ENCODE measurements at places on chromosomes 6 and 20. TPM values are rescaled to one million over a fixed set of nuclear protein-coding genes. Genes with fewer than 3 reads are reported as not detected.

GRCh38 chr20:10286356-10286755, 67.7 kb downstream of the SNAP25 start:
- DNase-seq = no peak

DNA sequence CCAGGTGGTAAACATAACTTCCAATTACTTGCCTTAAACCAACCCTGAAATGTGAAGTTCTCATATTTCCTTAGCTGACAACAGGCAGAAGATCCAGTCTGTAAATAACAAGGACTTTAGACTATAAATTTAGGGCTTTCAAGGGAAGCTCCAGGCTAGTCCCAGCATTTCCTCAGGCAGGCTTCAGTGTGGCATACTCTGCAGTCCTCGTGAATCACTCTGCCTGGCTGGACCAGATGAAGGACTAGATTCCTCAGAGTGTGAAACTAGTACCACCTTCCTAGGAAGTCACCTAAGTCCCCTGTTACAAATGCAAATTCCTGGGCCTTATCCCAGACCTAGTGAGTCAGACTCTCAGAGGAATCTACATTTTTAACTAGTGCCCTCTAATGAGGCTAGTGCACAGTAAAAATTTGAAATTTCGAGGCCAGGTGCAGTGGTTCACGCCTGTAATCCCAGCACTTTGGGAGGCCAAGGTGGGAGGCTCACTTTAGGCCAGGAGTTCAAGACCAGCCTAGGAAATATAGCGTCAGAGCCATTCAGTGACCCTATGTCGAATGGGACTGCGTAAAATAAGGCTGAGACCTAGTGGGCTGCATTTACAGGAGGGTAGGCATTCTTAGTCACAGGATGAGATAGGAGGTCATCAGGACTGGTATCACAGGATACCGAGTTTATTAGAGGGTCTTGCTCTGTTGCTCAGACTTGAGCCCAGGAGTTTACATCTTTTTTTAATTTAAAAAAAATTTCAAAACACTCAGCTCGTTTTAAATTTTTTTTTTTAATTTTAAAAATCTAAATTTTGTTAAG, 279.6 kb upstream of the JARID2 start:
- no peak for DNase-seq

DNA sequence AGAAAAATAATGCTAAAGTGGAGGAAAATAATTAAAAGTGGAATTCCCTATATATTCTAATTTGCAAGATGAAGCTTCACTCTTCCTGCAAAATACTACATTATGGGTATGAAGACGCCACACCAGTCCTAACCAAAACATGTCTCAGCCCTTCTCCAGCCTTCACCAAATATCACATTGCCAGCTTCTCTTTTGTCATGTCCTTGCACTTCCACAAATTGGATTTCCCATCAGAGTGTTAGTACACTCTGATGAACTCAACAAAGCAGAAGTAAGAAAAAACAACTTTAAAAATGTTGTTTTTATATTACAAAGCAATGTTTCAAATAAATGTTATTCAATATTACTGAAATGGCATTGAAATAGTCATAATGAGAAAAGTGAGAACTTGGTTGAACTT, 62.4 kb upstream of the RNF146 start:
- DNase-seq = no peak

GRCh38 chr20:40612837-40613236, 76.2 kb downstream of the MAFB start:
- no peak for DNase-seq

DNA sequence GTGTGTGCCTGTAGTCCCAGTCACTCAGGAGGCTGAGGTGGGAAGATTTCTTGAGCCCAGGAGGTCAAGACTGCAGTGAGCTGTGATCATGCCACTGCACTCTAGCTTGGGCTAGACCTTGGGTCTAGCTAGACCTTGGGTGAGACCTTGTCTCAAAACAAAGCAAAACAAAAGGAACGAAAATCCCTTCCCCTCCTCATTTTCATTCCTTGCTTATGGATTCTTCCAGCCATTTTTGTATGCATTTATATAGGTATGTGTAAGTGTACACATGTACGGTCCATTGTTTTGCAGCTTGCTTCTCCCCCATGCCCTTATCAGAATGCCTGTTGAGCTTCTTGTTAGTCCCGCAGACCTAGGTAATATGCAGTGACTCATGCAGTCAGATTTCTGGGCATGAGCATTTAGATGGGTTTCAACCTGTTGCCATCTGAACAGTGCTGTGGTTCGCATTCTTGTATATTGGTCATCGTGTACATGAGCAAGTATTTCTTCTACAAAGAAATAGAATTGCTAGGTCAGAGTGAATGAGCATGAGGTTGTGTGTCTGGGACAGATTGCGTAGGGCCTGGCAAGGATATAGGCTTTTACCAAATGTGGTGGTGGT, 73.2 kb downstream of the ATRN start:
- no peak for DNase-seq

DNA sequence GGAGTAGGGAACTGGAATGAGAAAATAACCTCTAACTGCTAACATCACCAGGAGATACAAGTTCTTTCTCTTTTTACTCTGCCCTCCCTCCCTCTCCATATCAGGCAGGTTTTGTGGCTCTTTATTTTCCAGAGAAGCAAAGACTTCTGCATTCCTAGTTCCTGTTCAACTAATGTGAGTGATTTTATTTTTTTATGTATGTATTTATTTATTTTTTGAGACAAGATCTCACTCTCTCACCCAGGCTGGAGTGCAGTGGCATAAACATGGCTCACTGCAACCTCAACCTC, 6.0 kb upstream of the IER3 start:
- DNase-seq = no peak

DNA sequence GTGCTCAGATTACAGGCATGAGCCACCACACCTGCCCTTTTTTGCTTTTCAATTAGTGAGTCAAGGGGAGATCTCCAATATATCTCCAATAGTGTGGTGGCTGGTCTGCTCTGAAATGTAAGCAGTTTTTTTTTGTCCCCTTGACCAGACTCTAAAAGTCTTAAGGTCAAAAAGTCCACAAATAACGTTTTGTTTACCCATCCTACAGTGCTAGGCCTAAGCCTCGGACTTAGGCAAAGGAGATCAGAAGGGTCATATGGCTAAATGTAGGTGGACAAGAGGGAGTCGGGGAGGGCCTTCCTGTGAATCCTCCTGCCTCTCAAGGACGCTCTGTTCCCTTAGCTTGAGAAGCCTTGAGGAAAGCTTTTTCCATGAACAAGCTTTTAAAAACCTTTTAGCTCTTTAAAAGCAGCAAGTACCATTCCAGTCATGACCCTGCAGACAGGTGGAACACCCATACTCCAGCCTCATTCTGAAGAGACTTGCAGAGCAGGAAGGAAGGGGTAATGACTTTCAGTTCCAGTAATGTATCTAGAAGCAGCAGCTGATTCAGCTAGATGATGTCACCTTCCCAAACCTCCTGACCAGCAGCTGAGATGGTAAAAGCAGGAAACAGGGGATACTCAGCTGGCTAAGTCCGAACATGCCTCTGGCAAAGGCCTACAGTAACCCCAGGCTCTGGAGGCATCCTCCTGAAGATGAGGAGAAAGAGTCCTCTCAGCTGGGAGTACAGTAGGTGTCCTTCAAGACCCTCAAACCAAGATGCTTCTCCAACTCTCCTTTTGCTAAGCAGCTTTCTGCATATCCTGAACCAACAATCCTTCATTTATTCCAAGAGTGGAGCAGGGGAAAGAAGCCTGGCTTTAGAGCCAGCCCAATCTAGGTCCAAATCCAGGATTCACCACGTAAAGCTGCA, 23.6 kb downstream of the BCL2L1 start:
- DNase-seq = no peak

DNA sequence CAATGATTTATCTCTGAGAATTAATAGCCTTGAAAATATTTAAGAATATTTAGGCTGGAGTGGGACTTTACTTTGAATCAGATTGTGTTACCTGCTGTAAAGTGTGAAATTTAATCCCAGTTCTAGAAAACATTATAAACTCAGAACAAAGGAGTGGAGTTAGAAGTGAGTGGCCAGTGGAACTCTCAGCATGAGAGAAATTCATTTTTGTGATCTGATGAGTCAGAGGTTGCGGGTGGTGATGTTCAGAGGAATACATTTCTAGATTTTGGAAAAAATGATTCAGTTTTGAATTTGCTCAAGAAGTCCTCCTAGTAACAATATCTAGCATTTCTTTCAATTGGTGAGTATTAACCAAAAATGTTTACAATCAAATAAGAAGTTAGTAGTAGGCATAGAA, 167.5 kb downstream of the ZFAND3 start:
- DNase-seq = no peak

GRCh38 chr20:44072384-44072783, 114.6 kb downstream of the JPH2 start:
- no peak for DNase-seq

DNA sequence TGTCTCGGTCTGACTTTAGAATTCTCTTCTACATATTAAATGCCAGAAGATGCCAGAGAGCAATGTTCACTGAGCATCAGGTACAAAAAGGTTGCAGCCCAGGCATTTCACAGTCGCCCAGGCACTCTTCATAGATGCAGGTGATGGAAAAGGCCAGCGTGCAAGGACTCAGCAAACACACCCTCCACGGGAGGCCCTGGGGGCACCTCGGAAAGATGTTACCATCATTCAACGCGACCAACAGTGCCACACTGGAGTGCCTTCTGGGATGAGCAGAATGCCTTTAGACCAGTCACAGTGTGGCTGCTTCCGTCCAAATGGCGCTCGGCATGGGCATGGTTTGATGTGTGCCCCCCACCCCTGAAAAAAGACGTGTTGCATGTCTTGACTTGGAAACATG, 4.5 kb upstream of the RAMACL start:
- no peak for DNase-seq

GRCh38 chr6:72524011-72524645, 97.7 kb upstream of the KCNQ5 start:
- no peak for DNase-seq

DNA sequence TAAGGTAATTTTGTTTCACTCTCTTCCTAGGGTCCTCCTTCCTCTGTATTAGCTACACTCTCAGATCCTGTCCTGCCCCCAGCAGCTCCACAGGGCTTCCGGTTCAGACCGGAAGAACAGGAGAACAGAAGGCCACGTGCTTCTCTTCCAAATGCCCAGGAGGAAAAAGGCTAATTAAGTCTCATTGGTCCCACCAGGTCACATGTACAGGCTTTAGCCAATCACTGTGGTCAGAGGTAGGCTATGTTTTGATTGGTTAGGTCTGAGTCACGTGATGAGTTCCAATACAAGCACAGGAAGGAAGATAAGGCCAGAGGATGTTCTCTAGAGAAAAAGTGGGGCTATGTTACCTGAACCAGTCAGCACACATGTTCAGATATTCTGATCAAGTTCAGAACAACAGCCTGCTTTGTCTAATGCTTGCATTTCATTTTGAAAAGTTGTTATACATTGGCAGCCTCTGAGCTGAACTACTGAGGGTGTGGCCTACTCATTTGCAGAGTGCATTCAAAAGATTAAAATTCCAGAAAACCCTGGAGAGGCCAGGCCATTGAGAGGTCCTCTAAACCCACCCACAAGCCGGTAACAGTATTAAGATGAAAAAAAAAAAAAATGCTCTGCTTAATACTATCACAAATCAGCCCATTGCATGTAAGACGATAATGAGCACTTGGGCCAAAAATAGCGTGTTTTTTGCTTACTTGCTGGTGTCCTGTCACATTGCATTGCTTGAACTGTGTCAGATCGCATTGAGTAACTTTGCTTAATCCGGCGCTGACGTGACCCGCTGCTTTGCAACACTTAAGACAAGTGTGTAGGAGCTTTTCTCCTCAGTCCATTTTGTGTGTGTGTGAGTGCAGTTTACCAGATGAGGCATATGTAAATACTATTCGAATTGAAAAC, 170.3 kb downstream of the TSHZ2 start:
- DNase-seq = no peak

DNA sequence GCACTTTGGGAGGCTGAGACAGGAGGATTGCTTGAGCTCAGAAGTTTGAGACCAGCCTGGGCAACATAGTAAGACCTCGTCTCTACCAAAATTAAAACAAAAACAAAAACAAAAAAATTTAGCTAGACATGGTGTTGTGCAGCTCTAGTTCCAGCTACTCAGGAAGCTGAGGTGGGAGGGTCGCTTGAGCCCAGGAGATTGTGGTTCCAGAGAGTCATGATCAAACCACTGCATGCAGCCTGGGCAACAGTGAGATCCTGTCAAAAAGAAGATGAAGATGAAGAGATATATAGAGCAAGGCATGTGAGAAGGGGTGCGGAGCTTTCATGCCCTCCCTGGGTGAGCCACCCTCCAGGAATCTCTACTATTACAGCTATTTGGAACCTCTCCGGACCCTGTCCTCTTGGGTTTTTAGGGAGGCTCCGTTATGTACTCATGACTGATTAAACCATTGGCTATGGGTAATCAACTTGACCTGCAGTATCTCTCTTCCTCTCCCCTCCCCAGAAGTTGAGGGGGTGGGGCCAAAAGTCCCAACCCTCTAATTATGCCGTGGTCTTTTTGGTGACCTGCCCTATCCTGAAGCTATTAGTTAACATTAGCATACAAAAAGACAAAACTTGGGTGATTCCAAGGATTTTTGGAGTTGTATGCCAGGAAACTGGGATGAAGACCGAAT, 9.0 kb downstream of the POLH start:
- DNase-seq = no peak

DNA sequence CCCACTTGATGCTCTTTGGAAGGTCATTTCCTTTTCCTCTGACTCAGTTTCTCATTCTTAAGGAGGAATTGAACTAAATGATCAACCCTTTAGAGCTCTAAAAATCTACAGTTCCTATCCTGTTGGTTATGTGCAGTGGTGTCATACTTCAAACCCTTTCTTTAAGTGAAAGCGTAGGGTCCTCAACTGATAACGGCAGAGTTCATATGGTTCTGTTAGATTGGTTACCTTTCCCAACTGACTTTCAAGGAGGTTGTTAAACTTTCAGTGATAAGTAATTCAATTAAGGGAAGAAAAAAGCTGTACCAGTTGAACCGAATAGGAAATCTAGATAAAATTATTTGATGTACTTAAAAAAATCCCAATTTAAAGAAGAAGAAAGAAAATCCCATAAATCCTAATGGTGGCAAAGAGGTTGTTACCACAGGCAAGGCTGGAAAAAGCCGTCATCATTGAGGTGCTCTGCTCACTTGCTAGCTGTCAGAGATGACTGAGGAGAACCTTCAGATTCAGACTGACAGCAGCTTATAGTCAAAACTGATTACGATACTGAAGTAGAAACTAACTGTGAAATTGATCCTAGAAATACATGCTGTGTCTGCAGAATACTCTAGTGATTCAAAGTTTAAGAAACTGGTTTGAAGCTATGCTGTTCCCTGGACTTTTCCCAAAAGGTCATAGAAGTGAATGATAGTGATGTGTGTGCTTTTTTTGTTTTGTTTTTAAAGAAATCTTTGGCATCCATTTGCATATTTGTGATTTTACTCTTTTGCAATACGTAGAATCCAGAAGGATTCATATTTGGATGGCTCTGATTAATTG, 16.2 kb downstream of the TMEM14A start:
- no peak for DNase-seq

- DNase-seq = no peak
Observed at GRCh38 chr20:21862259-21862946, 156.9 kb downstream of the PAX1 start.

- DNase-seq = no peak
Observed at GRCh38 chr20:20051767-20052073, 546 bp downstream of the CRNKL1 start.

Gene CD40
- 24.6 TPM for total RNA-seq

Gene SALL4
- not detected for total RNA-seq

Data from vagina (tissue), 2 donors.